ENCODE measurements at places on chromosomes 16 and 17. TPM values are rescaled to one million over a fixed set of nuclear protein-coding genes. Genes with fewer than 3 reads are reported as not detected.

Gene ANKS4B
- not detected for total RNA-seq

Gene CBX2
- total RNA-seq, result 3.5 TPM

Gene RNF43
- total RNA-seq, result 2.0 TPM

Gene MYH2
- total RNA-seq, result 0.68 TPM

Gene TSNAXIP1
- total RNA-seq, result 0.74 TPM

Gene MPV17L
- 8.3 TPM for total RNA-seq

Gene DNAH2
- 0.22 TPM for total RNA-seq

Gene ASIC2
- not detected for total RNA-seq

Gene UTS2R
- 4.5 TPM for total RNA-seq

Gene XAF1
- 43.9 TPM for total RNA-seq

Gene ZNF668
- 4.6 TPM for total RNA-seq

Gene MYADML2
- total RNA-seq, result 1.9 TPM

Gene TNFSF13
- total RNA-seq, result 16.1 TPM

Gene NAGS
- total RNA-seq, result 1.2 TPM

Gene RAI1
- 23.0 TPM for total RNA-seq

Gene SCNN1B
- total RNA-seq, result 0.14 TPM

Gene MYOCD
- total RNA-seq, result 50.7 TPM

Gene GAST
- total RNA-seq, result not detected

Gene ABCC12
- total RNA-seq, result not detected

Gene RETREG3
- total RNA-seq, result 26.2 TPM

Gene STH
- not detected for total RNA-seq

Gene TMEM100
- 37.2 TPM for total RNA-seq

Gene CCL2
- 25.7 TPM for total RNA-seq

Gene KRT33A
- total RNA-seq, result not detected

Gene PYDC1
- not detected for total RNA-seq

Gene FBXL16
- total RNA-seq, result 0.23 TPM

Gene MYH8
- not detected for total RNA-seq

Gene CHST5
- total RNA-seq, result 0.14 TPM

Gene CHRNE
- 66.7 TPM for total RNA-seq

Gene TBC1D10B
- total RNA-seq, result 27.7 TPM

Gene FNDC8
- not detected for total RNA-seq

Gene ALOX15B
- total RNA-seq, result 0.32 TPM

Gene MPP2
- total RNA-seq, result 15.1 TPM

Gene EPN3
- 31.3 TPM for total RNA-seq

Gene MRPL45
- 30.8 TPM for total RNA-seq

Gene RASD1
- total RNA-seq, result 36.3 TPM

Gene ERN2
- total RNA-seq, result not detected

Gene ARL5C
- not detected for total RNA-seq

Gene MRM1
- 4.5 TPM for total RNA-seq
